Stimulated activated CD8-positive, alpha-beta memory T cell treated with anti-CD3 and anti-CD28 coated beads, Interleukin-4, amount 100 ng/mL, for 4 hours (primary cell): ENCODE measurements at places on chromosomes 5 and 9.

GRCh38 chr5:143342607-143343006 is 60.9 kb downstream of the NR3C1 start:
- DNase-seq, result no peak

- no peak for DNase-seq
Observed at GRCh38 chr5:37875051-37875787, 35.4 kb upstream of the GDNF start.

DNA sequence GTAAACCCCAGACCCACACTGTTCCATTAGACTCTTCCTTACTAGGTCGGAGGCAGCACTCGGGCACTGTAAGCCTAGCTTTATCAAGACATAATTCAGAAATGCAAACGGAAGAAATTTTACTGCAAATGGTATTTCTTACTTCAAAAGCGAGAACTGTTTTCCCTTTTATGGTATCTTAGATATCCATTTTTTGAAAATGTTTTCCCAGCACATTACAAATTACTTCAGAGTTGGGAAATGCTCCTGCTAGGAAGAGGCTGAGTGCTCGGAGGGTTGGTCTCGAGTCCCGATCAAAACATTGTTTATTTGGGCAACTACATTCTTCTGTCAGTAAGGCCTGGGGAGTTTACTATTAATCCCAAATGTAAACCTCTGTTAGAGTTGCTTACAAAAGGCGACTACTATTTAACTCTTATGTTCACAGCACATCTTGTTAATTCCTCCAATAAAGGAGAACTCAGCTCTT is 332.9 kb downstream of the CWC27 start:
- DNase-seq, result no peak

DNA sequence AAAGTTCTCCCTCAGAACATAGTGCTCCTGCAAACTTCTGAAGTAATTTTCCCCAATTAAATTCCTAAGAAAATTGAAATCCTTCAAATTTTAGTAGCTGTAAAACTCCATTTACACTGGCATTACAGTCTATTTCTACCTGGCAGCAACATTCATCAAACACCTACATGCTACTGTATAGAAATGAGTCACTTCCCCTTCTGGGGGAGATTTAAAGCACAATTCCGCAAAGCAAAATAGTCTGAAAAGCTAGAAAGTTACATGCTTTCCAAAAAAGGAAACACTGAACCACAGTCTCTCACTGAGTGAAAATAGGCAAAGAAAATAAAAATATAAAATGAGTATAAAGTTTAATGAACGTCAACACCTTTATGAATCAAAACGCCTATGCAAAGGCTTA is 43.3 kb downstream of the MCTP1 start:
- no peak for DNase-seq

DNA sequence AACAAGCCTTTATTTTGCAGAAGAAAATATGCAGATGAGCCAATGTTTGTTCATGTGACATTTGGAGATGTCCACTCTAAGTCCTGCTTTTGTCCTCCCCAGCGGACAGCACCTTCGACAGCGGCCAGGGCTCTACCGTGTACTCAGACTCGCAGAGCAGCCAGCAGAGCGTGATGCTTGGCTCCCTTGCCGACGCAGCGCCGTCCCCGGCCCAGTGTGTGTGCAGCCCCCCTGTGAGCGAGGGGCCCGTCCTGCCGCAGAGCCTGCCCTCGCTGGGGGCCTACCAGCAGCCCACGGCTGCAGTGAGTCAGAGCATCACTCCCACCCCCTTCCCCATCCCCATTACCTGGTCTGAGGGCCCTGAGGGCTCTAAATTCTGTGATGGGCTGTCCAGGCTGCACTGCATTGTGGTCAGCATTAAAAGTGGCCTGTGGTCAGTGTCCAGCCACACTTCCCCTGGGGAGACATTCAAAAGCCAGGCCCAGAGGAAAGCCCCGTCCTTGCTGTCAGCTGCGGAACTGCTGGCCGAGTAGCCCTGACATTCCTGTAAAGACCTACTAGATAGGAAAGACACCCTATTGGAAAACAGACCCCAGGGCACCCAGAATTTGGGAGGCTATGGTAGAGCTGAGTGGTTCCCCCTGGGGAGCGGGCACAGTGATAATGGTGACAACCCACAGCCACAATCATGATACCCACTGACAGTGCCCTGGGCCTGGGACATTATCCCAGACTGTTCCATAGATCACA is 69.0 kb downstream of the WNK2 start:
- no peak for DNase-seq

GRCh38 chr5:158119961-158120723 is 261.2 kb upstream of the CLINT1 start:
- no peak for DNase-seq

GRCh38 chr5:175325681-175326080 is 118.3 kb downstream of the DRD1 start:
- no peak for DNase-seq

DNA sequence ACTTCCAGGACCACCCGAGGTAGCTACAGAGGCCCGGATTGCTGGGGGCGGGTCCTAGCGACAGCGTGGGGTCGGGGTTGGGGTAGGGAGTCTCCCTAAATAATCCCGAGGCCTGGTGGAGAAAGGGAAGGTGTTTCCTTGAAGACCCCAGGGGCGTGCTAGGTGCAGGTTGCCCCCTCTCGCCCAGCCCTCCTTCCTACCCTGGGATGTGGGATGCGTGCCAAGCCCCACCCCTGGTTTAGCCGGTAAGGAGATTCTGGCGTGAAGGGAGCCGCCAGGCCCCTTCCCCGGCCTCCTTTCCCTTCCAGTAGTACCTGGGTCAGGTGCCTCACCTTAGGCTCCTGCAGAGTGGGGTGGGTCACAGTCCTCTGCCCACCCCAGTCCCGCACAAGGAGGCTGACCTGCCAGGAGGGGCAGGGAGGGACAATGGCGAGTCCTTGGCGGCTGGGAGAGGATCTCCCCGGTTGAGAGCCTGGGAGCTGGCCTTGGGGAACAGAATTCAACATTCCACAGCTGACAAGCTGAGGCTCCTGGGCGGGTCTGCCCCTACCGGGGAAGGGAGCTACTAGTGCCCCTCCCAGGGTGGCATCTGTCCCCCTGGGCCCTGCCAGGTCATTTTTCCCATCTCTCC is 674 bp downstream of the TSPAN17 start:
- DNase-seq, result no peak

DNA sequence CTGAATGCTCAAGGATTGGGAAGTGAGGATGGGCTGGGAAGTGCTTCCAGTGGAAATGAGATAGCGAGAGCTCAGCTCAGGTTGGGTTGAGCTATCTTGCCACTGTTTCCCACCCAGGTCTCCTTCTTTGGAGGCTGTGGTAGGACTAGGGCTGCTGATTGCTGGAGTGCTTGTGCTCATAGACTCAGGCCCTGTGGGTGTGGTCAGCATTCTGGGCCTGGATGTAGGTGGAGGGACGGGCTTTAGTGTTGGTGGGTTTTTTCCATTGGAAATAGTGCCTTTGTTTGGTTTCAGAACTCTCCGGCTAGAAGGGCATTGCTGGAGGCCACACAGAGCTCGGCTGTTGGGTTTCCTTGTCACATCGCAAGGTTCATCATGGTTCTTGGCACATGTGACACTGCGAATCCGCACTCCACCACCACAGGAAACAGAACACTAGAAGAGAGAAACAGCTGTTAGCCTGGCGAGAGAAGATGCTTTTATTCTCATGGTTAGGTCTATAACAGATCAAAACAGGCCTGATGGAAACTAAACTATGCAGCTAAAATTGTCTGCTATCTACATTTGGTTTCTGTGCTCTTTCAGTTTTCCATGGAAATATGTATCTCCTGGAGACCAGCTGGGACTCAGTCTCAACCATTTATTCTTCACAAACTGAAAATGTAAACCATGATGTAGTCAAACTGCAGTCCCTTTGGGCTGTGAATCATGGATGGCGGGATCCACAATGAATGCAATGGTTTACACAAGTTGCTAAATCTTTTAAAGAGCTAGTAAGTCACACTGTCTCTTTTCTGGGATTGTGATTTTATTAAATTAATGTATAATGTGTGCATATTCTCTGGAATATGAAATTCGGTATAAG is 136.2 kb downstream of the TARS1 start:
- no peak for DNase-seq

DNA sequence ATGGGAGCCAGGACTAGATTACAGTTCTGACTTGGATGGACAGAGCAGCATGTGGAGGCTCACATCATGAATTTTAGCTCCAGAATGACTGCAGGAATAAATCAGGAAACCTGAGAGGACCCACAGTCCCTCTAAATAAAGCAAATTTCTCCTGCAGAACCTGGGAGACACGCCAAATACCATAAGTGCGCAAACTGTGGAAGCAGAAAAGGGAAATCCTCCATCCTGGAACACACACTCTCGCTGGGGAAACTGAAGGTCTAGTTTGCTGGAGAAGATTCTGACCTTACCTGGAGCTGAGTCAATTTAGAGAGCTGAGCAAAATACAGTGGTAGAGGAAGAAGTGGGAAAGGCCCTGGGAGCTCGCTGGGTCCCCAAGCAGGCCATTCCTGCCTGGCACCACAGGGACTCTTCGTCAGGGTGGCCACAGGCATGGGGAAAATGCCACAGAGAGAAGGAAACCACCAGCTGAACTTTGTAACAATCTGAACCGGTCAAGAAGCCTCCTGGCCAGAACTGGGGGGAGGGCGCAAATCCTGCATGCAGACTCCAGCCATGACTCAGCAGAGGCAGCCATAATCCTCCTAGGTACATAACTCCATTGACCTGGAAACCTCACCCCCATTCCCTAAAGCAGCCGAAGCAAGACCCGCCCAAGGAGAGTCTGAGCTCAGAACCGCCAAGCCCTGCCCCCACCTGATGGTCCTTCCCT is 390.9 kb downstream of the LRRC70 start:
- no peak for DNase-seq

- DNase-seq, result no peak
Observed at GRCh38 chr5:56011835-56012234, 17.1 kb upstream of the IL6ST start.

GRCh38 chr5:12777342-12777741 is 873.1 kb upstream of the CTNND2 start:
- no peak for DNase-seq

DNA sequence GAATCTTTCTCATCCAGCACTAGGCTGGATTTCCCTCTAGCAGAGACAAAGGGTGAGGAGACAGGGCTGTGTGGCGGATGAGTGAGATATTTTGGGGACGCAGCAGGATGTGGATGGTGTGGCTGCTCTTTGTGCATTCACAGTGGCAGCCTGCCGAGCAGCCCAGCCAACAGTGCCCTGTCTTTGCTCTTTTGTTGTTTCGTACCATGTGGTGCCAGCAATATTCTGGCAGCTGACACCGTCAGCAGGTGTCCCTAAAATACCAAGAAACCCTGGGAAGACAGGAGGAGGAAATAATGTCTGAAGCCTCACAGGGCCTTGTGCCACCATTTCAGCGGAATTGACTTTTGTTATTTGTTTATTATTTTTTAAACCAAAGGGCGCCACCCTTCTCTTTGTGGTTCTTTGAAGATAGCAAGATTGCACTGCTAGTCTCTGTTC is 141.4 kb downstream of the CCDC192 start:
- DNase-seq, result no peak

DNA sequence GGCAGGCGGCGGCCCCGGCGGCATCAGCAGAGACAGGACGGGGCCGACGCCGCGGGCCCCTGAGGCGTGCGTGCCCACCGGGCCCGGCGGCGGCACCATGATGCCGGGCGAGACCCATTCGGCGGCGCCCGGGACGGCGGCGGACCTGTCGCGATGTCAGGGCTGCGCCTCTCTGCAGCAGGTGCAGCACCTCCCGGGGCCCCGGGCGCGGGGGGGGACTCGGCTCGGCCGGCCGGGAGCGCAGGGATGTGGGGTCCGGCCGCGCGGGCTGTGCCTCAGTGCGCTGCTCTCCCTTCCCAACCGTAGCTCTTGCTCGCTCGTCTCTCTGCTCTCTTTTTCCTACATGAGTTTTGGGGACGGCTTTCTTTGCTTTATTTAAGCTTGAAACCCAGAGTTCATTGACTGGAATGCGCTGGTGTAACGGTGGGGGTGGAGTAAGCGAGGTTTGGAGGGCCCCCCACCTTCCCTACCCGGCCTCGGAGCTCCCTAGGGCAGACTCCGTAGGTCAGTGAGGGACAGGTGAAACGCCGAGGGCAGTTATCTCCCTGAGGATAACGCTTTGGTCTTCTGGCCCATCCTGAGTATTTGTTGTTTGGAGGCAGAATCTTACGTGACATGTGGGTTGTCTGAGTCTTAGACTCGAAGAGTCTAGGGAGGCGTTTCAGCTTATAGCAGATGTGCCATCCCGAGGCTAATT is 490 bp downstream of the ICE1 start:
- DNase-seq, result no peak

DNA sequence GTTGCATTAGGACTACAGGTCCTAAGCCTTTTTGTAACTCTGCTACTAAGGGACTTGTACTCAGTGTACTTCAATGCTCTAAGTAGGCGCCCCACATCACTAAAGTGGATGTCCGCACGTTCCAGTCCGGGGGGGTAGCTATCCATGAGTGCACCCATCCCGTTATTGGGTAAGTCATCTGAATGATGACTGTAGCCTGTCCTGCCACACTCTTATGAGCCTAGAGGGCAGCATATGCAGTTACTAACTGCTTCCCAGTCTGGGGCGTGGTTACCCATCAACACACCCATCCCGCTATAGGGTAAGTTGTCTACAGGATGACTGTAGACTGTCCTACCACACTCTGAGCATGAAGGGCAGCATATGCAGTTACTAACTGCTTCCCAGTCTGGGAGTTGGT is 1053.9 kb downstream of the PTPRD start:
- DNase-seq, result no peak

GRCh38 chr9:135888126-135888765 is 19.1 kb downstream of the CAMSAP1 start:
- no peak for DNase-seq

- no peak for DNase-seq
Observed at GRCh38 chr5:107878661-107879060, 207.9 kb upstream of the EFNA5 start.

DNA sequence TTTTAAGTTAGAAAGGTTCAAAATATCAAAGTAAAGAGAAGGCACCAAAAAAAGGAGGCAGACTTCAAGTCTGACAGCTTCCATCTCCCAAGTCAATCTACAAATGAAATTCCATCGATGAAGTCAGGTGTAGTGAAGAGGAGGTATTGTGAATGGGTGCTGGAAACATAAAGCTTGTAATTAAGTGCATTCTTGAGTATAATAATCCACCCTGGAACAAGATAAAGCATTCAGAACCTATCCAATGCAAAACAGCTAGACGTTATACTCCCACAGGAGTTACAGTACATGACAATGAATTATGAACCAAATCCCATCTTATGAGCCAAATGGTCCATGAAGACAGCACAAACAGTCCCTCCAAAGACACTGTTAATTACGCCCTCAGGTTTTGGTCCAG is 22.3 kb downstream of the BNC2 start:
- no peak for DNase-seq

GRCh38 chr9:76456202-76456926 is 2.6 kb upstream of the GCNT1 start:
- no peak for DNase-seq

- DNase-seq, result no peak
Observed at GRCh38 chr9:131610231-131610761, 65.0 kb downstream of the PRRT1B start.

GRCh38 chr5:134450374-134450773 is 38.7 kb upstream of the CDKN2AIPNL start:
- no peak for DNase-seq

GRCh38 chr5:151267491-151268260 is 14.7 kb downstream of the GM2A start:
- no peak for DNase-seq
